Hematopoietic multipotent progenitor cell (in vitro differentiated cells): ENCODE measurements at places on chromosomes 11 and 22. TPM values are rescaled to one million over a fixed set of nuclear protein-coding genes. Genes with fewer than 3 reads are reported as not detected.

GRCh38 chr22:42131562-42131961 is 952 bp upstream of the CYP2D6 start:
- no peak for DNase-seq

GRCh38 chr11:126914941-126915340 is 85.6 kb downstream of the KIRREL3 start:
- DNase-seq, result no peak

GRCh38 chr22:45878901-45879551 is 97.9 kb downstream of the WNT7B start:
- no peak for DNase-seq

DNA sequence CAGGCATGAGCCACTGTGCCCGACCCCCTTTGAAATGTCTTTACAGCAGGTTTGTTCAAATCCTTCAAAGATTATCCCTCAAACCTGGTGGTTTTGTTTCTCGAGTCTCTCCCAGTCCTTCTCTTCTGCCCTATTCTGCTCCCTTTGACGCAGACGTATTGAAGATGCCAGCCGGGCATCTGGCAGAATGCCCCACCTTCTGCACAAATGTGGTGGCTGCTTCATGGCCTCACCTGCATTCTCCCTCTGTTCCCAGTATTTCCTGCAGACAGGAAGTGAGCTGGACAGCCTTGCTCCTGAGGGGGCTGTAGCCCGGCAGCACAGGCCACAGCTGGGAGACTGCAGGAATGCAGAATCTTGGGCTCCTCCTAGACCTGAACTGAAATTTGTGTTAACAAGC is 4.8 kb upstream of the NAP1L4 start:
- DNase-seq, result no peak

GRCh38 chr22:36773935-36774334 is 2.0 kb downstream of the IFT27 start:
- no peak for DNase-seq

GRCh38 chr11:84922836-84923235 is 704.3 kb downstream of the DLG2 start:
- DNase-seq, result no peak

DNA sequence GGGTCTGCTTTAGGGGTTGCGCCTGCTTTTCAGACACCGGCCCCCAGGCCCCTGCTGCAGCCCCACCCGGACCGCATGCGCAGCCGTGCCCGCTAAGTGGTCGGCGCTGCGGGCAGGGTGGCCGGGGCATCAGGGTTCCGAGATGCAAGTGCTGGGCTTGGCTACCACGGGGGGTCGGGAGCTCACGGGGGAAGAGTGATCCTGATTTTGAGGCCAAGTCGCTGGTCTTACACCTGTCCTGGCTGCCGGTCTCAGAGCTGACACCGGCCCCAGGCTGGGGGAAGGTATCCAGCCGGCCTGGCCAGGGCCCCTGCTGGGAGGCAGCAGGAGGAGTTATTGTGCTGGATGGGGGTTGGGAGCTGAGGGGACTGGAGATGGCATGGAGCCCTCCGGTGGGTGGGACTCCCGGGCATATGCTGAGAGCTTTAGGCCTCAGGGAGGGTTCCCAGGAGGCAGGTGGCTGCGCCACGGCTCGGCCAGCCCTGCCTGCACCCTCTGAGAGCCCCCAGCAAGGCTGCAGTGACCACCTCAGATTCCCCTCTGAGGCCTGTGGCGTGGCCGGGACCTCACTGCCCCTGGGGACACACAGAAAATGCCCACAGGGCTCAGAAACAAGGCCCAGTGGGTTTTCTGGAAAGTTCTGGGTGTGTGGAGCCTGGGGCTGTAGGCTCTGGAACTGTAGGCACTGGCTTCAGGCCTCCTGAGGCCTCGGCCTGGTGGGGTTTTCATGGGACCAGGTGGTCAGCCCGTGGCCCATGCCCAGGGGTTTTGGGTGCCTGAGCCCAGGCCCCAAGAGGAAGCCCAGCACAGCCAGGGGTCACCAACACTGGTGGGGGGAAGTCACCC is 4.4 kb upstream of the MUC5AC start:
- DNase-seq, result no peak

GRCh38 chr22:31106001-31106571 is 1.3 kb downstream of the SELENOM start:
- no peak for DNase-seq

- DNase-seq, result no peak
These were observed 189.8 kb downstream of the SNX19 start for GRCh38 chr11:130726234-130727037.

DNA sequence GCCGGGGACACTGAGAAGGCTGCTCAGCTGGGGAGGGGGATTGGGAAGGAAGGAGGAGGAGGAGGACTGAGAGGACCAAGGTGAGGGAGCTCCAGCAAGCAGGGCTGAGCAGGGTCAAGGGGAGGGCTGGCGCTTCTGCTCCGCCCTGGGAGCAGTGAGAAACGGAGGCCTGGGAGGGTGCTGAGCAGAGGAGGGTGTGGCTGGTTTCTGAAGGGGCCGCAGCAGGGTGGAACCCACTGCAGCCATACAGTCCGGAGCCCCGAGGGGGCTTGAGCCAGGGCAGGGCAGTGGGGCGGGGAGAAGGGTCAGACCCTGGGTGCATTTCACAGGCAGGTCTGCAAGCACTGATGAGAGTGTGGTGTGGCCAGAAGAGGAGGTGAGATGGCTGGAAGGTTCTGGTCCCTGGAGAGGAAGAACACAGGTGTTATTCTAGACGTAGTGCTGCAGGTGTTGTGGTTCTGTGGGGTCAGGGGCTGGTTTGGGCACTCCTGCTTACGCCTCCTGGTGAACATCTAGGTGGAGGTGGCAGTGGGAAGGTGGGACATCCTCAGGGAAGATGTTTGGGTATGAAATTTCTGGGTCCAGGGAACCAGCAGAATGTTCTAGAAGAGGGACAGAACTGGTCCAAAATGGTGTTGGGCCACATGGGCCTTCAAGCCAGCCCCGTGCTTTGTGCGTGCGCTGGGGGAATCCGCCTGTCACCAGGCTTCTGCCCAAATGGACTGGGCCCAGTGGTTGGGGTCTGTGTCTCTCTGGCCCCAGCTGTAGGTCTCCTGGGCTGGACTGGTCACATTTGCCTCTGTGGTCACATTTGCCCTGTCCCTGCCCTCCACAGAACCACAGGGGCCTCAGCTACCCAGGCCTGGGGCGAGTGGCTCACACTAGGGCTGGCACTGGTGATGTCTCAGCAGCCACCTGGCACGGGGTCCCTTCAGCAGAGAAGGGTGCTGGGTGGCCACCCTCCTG is 714.7 kb downstream of the BRD1 start:
- no peak for DNase-seq

Gene TRIM48
- total RNA-seq, result not detected

Gene PATE2
- not detected for total RNA-seq

Gene SCGB1D2
- total RNA-seq, result not detected

Gene PIK3C2A
- total RNA-seq, result 9.4 TPM

Gene LDLRAD3
- total RNA-seq, result 2.2 TPM
